Activated CD4-positive, alpha-beta T cell treated with anti-CD3 and anti-CD28 coated beads for 1 hour (primary cell): ENCODE measurements at places on chromosomes 11 and 22.

DNA sequence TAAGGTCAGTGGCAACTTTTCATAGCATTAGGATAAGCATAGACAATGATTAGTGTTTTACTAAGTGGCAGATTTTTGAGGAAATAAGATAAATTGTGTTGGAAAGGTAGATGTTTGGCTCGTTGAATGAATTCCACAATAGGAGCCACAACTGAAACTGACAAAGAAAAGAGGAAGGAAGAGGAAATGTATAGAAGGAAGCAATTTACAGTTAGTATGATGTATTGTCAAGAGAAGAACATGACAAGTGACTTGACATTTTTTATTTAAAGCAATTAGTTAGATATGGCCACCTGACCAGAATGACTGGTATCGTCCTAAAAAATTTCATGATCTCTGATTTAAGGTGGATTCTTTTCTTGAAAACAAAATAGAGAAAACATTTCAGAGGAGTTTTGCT is 3.1 kb upstream of the RAG2 start:
- DNase-seq, result no peak

DNA sequence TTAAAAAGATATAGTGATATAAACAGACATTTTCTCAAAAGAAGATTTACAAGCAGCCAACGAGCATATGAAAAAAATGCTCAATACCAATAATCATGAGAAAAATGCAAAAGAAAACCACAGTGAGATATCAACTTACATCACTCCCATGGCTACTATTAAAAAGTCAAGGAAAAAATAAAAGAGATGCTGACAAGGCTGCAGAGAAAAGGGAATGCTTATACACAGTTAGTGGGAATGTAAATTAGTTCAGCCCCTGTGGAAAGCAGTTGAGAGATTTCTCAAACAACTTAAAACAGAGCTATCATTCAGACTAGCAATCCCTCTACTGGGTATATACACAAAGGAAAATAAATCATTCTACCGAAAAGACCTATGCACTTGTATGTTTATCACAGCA is 97.1 kb upstream of the CARD18 start:
- no peak for DNase-seq

DNA sequence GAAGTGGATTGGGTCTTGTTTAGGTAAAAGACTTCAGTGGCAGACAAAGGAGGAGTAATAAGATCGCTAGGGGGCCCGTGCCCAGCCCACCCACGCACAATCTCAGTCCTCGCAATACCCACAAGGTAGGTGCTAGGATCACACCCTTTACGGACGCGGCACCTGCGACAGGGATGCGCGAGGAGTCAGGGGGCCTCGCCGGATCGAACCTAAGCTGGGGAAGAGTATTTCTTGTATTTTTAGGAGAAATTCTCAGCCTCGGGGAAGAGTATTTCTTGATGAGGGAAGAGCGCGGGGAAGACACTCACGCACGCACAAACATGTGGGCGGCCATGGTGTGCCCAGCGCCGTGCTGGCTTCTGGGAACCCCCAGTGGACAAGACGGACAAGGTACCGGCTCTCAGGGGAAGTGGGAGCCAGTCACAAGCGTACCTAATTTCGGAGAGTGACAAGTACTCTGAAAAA is 745 bp upstream of the FAM118A start:
- DNase-seq, result no peak

DNA sequence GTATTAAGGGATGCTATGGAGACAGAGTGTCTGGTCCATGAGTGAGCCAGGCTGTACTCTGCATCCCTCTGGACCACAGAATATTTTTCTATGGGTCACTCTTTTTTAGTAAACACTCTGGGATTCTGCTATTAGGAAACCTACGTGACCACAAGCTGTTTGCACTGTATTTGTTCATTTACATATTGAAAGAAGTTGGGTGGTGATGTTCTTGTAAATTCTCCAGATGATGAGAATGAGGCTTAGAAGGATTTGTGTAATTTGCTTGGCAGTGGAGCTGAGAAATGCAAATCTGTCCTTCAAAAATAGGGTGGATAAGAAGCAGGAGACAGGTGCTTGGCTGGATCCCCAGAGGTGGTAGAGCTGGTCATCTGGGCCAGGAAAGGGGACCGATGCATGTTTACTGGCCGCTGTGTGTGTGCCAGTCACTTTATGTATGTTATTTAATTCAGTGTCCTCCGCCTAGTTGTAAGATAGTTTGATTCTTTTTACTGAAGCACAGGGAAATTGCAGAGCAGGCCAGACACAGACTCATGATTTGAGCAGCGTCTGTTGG is 63.7 kb upstream of the HEPHL1 start:
- DNase-seq, result no peak

GRCh38 chr11:69307871-69308431 is 14.0 kb downstream of the MYEOV start:
- DNase-seq, result no peak

GRCh38 chr11:23897453-23898286 is 599.2 kb upstream of the LUZP2 start:
- DNase-seq, result no peak

DNA sequence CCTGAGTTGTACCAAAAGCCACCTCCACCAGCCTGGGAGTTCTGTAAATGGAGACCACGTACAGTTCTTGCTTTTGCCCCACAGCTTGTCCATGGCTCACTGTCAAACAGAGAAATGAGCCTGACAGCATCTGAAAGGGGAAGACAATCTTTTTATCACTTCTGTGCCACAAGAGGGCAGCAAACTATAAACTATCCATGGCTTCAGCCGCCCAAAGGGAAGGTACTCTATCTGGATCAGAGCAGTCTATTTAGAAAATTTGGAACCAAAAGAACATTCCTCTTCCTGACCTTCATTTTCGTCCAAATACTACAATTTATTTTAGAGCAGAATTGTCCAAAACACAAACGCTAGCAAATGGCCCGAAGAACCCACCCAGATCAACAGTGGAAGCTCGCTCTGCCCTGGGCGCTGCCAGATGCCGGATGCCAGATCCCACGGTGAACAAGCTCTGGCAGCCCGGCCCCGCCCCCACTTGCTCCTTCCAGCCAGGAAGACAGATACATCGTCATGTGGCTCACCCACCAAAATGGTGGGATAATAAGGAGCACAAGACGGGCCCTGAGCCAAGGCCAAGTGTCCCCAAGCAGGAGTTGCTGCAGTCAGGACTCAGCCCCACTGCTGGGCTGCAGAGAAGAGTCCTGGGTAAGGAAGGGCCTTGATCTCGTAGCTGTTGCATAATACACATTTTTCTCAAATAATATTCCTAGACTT is 23.9 kb upstream of the SCGB1A1 start:
- DNase-seq, result no peak

- no peak for DNase-seq
Measured at GRCh38 chr11:75673977-75674582, 5.2 kb upstream of the MAP6 start.

- no peak for DNase-seq
Measured at GRCh38 chr22:24938741-24939341, 7.7 kb downstream of the LHFPL7 start.

DNA sequence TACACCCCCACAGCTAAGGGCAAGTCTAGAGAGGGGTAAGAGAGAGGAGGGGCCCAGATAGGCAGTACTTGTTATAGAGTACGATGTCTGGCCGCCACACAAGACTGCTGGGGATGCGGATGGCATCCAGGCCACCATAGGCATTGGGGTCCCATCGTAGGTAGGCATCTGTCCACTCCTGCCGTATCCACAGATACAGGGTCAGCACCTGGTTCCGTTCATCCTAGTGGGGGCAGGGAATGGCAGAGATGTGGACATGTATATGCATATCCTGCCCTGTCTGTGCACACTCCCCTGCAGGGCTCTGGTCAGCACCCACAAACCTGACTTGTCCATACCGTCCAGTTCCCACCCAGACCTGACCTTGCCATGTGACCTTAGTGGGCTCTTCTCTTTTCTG is 2.1 kb downstream of the CHRNA10 start:
- DNase-seq, result no peak

GRCh38 chr22:47191671-47192650 is 429.5 kb downstream of the TBC1D22A start:
- no peak for DNase-seq

- DNase-seq, result peak; percentile 82
Measured at GRCh38 chr22:41800348-41801146, at the start of gene CCDC134. TSS of gene CCDC134 (plus strand) at chr22:41800679. CDS start at chr22:41808891, 8,212 bp downstream.

- no peak for DNase-seq
Measured at GRCh38 chr11:118102721-118103261, 16.0 kb upstream of the SMIM35 start.

GRCh38 chr11:34536056-34536455 is 22.5 kb upstream of the ELF5 start:
- DNase-seq, result no peak

GRCh38 chr22:46803031-46803880 is 40.8 kb downstream of the TBC1D22A start:
- DNase-seq, result peak; percentile 63

DNA sequence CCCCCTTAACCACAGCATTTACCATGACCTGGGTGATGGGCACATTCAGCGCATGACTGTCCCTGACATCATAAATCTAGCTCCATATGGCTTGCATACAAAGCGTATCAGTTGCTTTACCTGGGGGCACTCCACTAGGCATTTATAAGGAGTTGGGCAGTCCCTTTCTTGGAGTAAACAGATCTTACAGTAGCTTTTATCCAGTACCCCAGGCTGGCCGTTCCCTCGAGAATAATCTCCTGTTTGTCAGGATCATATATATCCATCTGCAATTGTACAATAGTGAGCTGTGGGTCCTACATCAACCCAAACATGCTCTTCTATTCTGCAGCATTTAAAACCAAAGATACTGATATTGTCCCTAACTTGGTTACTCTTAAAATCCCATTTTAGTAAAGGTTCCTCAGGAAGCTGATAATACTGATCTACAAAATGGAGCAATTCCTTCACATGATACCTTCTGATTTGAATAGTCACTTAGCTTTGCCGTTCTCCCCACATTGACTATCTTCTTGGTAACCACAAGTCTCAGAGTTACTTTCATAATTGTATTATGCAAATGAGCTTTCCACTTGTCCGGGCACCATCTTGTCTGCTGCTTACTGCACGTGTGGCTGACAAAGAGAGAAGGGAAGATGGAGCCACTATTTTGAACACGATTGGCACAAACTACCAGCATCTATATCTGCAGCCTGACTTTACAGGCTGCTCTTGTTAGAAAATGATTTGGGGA is 205.0 kb downstream of the CWF19L2 start:
- DNase-seq, result no peak

- DNase-seq, result no peak
Measured at GRCh38 chr11:92865352-92865751, 104.1 kb upstream of the MTNR1B start.

- no peak for DNase-seq
Measured at GRCh38 chr11:10969387-10969786, 111.5 kb upstream of the ZBED5 start.

- DNase-seq, result no peak
Measured at GRCh38 chr11:22276535-22276934, 61.6 kb upstream of the SLC17A6 start.

- DNase-seq, result no peak
Measured at GRCh38 chr22:39669432-39669831, 98.9 kb downstream of the CACNA1I start.

DNA sequence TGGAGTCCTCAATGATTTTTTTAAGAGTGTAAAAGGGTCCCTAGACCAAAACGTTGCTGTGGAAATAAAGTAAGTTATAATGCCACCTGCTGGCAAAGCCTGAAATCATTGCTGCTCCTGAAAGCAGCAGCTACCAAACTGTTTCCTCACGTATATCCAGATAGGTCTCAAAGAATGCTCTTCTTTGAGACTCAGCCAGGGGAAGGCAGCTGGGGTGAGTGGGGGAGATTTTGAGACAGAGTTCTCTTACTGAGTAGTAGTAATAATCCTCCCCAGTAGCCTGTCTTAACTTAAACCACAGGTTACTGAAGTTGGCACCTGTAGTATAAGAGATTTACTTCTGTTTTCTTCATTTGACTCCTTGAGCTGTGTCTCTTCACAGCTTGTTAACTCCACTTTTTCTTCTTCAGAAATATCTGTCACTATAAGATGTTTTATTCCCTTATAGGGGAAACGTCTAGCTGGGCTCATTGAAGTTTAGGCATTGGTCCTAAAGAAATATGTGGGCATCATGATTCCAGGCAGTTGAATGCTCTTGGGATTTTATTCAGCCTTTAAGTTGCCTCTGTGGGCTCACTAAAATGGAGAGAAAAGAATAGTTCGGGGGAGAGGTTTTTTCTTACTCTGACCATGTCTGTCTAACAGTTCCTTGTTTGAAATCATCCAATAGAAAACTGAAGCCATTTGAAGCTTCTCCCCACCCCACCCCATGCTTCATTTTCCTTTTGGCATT is 77.9 kb downstream of the BTBD10 start:
- DNase-seq, result no peak

DNA sequence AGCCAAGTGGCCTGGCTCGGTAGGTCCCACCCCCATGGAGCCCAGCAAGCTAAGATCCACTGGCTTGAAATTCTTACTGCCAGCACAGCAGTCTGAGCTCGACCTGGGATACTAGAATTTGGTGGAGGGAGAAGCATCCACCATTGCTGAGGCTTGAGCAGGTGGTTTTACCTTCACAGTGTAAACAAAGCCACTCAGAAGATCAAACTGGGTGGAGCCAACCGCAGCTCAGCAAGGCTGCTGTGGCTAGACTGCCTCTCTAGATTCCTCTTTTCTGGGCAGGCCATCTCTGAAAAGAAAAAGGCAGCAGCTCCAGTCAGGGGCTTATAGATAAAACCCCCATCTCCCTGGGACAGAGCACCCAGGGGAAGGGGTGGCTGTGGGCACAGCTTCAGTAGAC is 22.3 kb upstream of the OR5B21 start:
- DNase-seq, result no peak

DNA sequence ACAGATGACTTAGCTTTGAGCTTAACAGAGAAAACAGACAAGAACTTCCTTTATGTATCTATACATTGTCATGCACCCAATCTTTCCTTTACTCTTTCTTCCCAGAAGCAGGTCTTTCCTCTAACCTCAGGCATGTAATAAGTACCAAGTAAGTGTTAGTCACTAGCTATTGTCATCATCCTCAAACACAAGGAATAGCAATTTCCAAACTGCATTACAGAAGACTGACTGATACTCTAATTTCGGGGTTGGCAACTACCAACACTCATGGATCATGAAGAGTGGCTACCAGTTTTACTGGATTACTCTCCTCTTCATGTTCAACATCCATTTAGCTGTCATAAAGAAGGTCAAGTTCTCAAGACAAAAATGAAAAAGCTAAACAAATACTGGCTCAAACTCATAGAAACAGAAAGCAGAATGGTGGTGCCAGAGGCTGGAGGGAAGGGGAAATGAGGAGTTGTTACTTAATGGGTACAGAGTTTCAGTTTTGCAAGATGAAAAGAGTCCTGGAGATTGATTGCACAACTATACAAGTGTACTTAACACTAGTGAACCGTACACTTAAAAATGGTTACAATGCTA is 111.6 kb downstream of the SIK3 start:
- DNase-seq, result no peak

DNA sequence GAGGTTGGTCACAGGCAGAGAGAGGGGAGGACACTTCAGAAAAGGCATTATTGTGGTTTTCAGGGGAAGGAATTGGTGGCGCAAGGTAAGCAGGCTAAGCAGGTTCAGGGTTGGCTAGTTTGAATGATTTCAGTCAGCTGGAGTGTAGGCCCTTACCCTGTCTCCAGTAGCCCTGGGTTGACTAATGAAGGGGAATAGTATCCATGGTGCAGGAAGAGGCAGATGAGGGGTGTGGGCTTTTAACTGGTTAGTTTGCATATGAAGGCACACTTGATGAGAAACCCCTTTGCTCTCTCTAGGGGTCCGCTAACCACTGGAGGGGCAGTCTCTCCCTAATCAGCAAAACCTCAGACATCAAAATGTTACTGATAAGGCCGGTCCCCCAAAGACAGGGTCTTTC is 249.7 kb downstream of the AASDHPPT start:
- DNase-seq, result no peak

GRCh38 chr11:64800303-64801157 is 2.5 kb downstream of the MAP4K2 start:
- DNase-seq, result no peak

- no peak for DNase-seq
Measured at GRCh38 chr11:70826541-70827335, 425.6 kb downstream of the SHANK2 start.
